Mesenchymal stem cell (in vitro differentiated cells and primary cell): ENCODE measurements at places on chromosomes 2 and 18.

- H3K36me3 ChIP-seq: no peaks in the 10 kb centered on the region
- H3K27ac ChIP-seq: no peak overlapping the region
- peak overlapping the region; percentile 84 for H3K4me3 ChIP-seq
- no peak for DNase-seq
Measured at GRCh38 chr2:200587007-200587616, 1.3 kb downstream of the AOX1 start.

DNA sequence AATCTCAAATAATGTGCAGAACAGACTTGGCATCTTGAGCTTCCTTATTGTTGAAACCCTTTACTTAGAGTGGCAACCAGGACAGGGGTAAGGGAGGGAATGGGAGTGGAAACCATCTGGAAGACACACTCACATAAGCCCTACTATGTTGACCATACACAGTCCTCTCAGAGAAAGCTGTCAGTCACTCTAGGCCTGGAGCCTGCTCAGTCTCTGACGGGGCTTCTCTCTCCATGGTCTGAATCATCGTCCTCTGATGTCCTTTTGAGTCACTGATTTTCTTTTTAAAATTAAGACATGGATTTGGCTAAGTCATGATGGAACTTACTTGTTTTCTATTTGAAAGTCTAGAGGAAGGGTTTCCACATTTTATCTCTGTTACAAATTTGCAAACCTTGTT lies 74.0 kb downstream of the MYO1B start:
- H3K27ac ChIP-seq: no peak overlapping the region
- H3K36me3 ChIP-seq: no peaks in the 10 kb centered on the region
- no peaks in the 10 kb centered on the region for H3K27me3 ChIP-seq
- H3K4me3 ChIP-seq: no peak overlapping the region
- peaks cover 5% of the 10 kb centered on the region for H3K4me1 ChIP-seq

DNA sequence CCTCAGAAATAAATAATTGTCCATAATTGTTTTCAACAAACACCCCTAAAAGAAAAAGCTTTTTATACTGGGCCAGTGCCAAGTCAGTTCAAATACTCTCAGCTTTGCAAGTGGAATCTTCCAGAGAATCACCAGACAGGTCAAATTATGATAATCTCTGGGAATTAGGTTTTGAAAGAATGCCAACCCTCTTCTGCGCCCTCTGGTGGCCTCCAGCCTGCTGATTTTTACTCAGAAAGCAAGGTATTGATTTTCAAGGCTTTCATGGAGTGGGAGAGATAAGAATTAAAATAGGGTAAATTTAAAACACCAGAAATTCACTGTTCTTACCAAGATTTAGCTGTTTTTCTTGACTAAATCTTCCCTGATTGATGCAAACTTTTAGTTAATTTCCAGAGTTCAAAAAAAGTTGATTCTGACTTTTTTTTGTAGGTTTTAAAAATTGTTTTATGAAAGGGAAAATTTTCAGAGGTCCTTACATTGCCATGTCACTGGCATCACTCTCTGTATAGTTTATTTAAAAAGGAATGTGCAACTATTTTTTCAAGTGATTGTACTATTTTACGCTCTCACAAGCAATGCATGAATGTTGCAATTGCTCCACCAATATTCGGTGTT lies 282.9 kb upstream of the TNP1 start:
- peak; percentile 10 for DNase-seq
- no peak overlapping the region for H3K27ac ChIP-seq
- no peaks in the 10 kb centered on the region for H3K36me3 ChIP-seq
- no peak overlapping the region for H3K4me3 ChIP-seq

GRCh38 chr2:128444816-128445522 lies 126.3 kb upstream of the HS6ST1 start:
- no peaks in the 10 kb centered on the region for H3K27me3 ChIP-seq
- DNase-seq: no peak
- no peak overlapping the region for H3K4me3 ChIP-seq

- peaks cover 4% of the 10 kb centered on the region for H3K27me3 ChIP-seq
- no peak for DNase-seq
- peaks cover 3% of the 10 kb centered on the region for H3K4me1 ChIP-seq
- no peaks in the 10 kb centered on the region for H3K36me3 ChIP-seq
Measured at GRCh38 chr2:133596701-133597393, 28.6 kb upstream of the NCKAP5 start.

- H3K27me3 ChIP-seq: peaks cover 4% of the 10 kb centered on the region
- no peak for DNase-seq
- H3K27ac ChIP-seq: no peak overlapping the region
- no peaks in the 10 kb centered on the region for H3K4me1 ChIP-seq
- H3K36me3 ChIP-seq: no peaks in the 10 kb centered on the region
Measured at GRCh38 chr2:44674473-44675284, 266.8 kb upstream of the SIX3 start.

- peak overlapping the region; percentile 91 for H3K27ac ChIP-seq
- H3K36me3 ChIP-seq: no peaks in the 10 kb centered on the region
- H3K4me1 ChIP-seq: peaks cover 20% of the 10 kb centered on the region
- no peaks in the 10 kb centered on the region for H3K27me3 ChIP-seq
- DNase-seq: no peak
Measured at GRCh38 chr2:172440795-172441194, 13.4 kb downstream of the ITGA6 start.

DNA sequence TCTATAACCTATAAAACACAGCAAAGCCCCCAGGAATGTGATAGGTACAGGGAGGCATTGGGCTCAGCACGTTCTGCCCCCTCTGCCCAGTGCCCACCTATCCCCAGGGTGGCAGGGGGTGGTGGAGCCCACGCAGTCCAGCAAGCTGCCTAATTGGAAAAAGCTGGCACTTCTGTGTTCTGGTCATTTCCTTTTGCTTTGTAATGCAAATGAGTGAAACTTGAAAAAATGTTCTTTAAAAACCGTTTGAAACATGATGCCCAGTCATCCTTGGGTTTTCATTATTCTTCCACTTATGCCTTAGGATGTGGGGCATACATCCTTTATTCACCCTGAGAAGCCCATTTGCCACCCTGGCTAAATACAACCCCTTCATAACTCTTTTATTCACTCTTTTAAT lies 89.9 kb upstream of the LTBP1 start:
- H3K27me3 ChIP-seq: no peaks in the 10 kb centered on the region
- no peak overlapping the region for H3K4me3 ChIP-seq
- no peak for DNase-seq
- H3K27ac ChIP-seq: no peak overlapping the region
- H3K4me1 ChIP-seq: peaks cover 3% of the 10 kb centered on the region
- H3K36me3 ChIP-seq: no peaks in the 10 kb centered on the region
